Activated T-cell treated with anti-CD3 and anti-CD28 coated beads, Interleukin-2, amount 50 U/mL, for 4 hours (primary cell): ENCODE measurements at places on chromosomes 2 and 18.

DNA sequence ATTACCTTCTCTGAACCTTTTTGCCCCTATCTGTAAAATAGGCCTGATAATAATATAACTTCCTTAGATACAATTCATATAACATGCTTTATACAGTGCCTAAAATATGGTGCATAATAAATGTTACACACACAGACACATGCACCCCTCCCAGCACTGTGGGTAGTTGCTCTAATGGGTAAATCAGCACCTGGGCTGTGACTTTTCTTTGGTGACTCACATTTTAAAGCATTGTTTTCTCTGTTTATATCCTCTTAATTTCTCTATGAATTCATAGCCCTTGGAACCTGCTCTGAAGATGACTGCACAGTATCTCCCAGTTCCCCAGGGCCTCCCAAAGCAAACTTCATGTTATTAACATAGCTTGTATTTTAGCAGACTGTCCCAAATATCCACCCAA, 248.2 kb upstream of the TNP1 start:
- no peak for DNase-seq

GRCh38 chr2:52034706-52035105, 1002.8 kb upstream of the NRXN1 start:
- DNase-seq: no peak

GRCh38 chr2:105406221-105406620, 7.4 kb upstream of the FHL2 start:
- no peak for DNase-seq

- DNase-seq: no peak
These were observed 69.3 kb downstream of the LBH start for GRCh38 chr2:30300456-30301221.

GRCh38 chr2:150607390-150607811, 119.9 kb upstream of the RND3 start:
- DNase-seq: no peak

DNA sequence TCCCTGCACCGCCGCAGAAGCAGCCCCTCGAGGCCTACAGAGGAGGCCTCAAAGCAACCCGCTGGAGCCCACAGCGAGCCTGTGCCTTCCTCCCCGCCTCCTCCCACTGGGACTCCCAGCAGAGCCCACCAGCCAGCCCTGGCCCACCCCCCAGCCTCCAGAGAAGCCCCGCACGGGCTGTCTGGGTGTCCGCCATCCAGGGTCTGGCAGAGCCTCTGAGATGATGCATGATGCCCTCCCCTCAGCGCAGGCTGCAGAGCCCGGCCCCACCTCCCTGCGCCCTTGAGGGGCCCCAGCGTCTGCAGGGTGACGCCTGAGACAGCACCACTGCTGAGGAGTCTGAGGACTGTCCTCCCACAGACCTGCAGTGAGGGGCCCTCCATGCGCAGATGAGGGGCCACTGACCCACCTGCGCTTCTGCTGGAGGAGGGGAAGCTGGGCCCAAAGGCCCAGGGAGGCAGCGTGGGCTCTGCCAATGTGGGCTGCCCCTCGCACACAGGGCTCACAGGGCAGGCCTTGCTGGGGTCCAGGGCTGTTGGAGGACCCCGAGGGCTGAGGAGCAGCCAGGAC, 31.2 kb downstream of the GPC1 start:
- DNase-seq: peak; percentile 3

DNA sequence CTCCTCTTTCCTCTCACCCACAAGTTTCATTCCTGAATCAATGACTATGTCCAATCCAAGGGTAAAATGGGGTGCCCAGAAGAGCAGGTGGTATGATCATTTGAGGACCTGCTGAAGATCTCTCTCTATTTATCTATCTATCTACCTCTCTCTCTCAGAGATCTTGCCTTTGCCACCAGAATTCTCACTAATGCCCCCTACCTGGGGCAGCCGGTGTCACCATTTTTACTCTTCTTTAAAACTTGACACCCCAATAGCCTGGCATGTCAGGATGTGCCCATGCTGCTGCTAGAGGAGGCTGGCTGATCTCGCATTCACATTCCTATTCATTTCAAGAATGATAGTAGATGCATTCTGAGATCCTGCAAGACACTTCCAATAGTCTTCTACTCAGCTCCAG, 24.3 kb upstream of the RPIA start:
- DNase-seq: no peak

DNA sequence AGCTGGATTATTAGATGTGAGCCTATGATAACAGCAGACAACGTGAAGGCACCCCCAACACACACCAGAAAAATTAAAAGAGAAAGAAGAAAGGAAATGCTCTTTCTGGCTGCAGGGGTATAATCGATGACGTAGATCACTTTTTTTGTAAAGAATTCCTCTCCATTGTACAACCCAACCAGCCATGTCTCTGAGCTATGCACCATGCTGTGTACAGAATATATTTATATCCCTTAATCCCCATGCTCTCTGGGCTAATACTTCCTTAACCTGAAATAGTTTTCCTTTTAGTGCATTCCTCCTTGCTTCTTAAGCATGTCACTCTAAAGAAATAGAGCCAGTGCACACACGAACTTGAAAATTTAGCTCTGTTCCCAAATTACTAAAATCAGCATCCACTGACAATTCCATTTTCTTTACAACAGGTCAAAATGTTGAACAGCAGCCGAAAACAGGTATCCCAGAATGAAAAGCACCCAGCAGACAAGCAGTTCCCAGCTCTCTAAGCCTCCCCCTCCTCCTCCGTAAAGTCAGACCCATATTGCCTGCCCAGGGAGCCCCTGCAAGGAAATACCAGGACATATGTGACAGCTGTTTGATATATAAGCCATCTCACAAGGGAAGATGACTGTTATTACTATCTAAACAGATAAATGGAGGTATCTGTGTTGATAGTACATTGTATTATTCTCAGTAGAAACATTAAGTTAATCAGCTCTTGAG, 247.4 kb upstream of the RAB6C start:
- DNase-seq: no peak

DNA sequence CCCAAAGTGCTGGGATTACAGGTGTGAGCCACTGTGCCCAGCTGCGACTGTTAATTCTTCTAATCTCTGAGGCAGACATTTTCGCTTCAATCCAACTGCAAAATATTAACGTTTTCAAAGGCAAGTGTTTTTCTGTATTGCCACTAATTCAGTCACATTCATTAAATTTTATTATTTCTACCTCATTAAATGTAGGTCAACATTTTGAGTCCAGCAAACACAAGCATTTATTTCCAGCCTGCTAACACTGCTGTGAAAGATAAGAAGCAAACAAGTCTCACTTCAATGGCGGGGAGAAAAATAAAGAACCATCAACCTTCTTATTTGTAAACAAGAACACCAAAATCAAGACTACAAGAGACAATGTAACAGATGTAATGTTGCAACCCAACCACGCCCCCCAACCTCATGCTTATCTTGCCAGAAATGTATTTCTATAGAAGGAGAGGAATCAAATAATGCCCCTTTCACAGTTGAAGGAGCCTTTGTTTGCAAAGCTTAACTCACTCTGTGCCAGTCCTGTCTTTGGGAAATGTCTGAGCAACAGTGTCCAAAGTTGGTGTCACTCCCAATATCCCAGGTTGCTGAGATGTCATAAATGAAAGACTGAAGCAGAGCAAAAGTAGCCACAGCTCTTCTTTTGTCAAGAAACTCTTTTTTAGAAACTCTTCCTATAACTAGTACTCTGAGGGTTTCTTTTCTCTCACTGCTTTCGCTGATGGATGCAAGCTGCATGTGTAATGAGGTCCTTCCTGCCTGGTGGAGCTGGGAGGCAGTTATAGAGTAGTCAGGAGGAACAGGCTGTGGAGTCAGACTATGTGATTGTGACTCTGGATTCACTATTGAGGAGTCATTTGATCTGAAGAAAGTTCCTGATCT, 8.6 kb downstream of the DOCK10 start:
- no peak for DNase-seq

GRCh38 chr2:217399291-217399690, 539.4 kb upstream of the TNP1 start:
- no peak for DNase-seq

DNA sequence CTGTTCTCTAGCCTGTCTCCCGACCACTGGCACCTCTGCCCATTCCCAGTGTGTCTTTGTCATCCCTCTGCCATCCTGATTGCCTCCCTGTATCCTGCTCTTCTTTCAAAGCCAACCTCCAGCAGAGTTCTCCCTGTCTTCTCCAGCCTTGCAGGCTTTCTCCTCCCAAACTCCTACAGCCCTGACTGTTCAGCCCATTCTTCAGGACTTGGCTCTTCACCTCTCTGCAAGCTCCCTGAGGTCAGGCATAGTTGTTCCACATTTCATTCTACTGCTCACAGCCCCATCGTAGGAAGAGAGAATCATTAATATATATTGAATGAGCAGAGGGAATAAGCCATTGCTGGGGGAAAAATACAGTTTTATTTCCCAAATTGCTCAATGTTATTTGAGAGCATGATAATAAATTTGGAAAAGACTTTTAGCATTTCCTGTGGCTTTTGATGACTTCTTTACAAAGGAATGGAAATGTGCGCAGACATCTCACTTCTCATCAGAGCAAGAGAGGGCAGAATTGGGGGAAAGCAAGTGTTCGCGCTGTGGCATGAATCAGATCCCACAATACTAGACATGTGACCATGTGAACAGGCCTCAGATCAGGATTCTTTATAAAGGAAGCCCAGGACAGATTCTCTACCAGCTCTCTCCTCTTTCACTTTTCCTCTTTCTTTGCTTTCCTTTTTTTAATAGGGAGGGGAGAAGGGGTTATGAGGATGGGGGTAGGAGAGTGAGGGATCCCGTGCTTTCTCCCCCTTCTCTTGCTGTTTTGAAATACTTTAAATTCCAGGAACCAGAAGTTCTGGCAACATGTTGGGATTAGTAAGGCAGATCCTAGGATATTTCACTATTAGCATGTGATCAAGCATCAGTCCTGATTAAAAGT, 37.4 kb downstream of the EPAS1 start:
- no peak for DNase-seq

GRCh38 chr2:231640641-231641111, 48.0 kb downstream of the TEX44 start:
- DNase-seq: no peak

DNA sequence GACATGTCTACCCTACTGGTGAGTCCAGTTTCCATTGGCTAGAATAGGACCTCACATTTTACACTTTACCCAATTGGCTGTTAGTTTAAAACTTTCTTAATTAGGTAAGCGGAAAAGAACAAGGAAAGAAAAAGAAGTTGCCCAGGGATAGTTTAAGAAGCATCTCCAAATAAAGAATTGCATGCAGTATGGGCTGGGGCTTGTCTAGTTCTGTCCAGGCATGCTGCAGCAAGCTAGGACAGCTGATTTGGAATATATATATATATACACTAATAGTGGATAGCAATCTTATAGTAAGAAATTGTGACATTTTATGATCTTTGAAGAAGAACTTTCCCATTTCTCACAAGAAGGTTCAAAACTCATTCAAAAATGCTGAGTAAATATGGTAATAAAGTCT, 90.0 kb upstream of the ERBB4 start:
- no peak for DNase-seq

DNA sequence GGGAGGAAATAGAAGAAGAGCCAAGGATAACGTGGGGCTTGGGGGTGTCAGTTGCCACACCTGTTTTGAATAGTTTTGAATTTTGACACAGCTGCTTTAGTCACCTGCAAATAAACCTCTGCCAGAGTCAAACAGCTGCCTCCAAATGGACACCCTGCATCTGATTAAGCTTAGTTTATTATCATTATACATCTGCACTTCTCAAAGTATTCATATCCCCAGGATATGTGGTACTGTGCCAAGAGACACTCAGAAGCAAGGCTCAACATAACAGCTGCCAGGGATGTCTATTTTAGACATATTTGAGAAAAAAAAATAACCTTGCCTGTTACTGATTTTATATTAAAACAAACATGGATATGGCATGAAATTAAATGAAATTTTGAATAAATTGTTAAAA, 122.5 kb upstream of the WDR75 start:
- DNase-seq: no peak

GRCh38 chr2:53820711-53821110, 33.9 kb downstream of the ERLEC1 start:
- no peak for DNase-seq

- DNase-seq: no peak
These were observed 126.4 kb downstream of the TXNL1 start for GRCh38 chr18:56511996-56512395.

DNA sequence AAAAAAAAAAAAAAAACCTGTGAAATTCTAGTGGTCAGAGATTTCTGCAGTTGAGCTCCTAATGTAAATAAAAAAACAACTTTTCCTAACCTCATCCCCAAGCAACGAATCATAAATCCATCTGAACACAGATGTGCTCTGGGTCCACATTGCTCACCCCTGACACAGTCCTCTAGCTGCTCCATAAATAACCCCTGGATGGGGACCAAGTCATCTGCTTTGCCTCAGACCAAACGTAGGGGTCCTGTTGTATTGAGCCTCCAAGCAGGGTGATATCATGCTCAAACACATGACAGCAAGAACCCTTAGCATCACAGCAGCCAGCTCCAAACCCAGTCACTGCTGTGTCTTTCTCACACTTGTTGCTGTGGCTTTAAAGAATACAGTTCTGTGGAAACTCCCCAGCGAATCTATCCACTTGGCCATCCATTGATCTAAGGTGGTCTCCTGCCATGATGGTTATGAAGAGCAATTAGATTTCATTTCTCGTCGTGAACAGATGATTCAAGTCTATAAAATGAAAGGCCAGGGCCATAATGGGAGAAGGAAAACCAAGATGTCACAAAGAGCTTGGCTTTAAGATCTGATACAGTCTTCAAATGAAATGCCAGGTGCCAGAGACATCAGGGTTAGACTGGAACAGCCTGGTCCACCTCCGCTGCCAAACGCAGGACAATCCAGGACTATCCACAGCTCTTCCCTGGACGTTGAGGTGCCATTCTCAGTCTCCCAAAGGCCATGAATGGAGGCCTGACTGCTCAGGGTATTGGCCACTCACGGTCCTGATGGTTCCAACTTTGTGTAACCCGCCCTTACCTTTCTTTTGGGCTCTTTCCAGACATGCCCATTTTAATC, 39.0 kb downstream of the TBC1D8 start:
- DNase-seq: no peak

GRCh38 chr2:175034716-175035115, 29.5 kb upstream of the CHN1 start:
- DNase-seq: no peak

GRCh38 chr2:240597419-240598181, 11.1 kb downstream of the CAPN10 start:
- no peak for DNase-seq

- no peak for DNase-seq
These were observed 60.5 kb downstream of the STPG4 start for GRCh38 chr2:47094511-47095142.

DNA sequence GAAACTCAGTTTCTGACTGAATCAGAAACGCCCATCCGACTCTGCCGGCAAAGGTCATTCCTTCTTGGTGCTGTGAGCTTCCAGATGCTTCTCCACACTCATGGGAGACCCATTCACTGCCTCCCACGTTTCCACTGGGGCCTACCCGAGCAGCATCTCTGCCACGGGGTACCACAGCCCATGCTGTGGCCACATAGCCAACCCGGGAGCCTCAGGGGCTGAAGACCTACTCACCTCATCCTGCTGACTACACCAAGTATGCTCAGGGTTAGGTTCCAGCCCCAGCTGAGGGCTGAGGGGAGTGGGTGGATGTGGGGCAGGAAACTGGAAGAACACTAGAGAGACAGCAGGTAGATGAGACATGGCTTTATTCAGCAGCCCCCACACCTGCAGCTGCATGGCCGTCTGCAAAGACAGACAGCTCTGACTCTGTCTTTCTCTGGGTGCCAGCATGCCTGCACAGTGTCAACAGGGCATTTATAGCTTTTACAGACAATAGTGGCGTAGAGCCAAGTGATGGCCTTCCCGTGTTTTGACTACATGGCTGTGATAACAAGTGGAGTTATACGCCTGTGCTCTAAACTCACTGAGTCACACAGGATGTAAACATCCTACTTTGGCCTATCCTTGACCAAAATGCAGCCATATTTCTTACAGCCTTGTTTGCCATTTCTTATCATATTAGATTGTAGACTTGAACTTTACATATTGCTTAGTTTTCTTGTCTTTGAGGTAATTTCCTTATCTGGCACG, 16.5 kb upstream of the KLHL23 start:
- no peak for DNase-seq
